8988T (cell line): ENCODE measurements at places on chromosomes 6 and 20.

GRCh38 chr6:113271437-113271836 lies 585.7 kb upstream of the MARCKS start:
- DNase-seq = no peak

- peak; percentile 55 for DNase-seq
Observed at GRCh38 chr6:8180327-8181159, 78.2 kb upstream of the EEF1E1 start.

DNA sequence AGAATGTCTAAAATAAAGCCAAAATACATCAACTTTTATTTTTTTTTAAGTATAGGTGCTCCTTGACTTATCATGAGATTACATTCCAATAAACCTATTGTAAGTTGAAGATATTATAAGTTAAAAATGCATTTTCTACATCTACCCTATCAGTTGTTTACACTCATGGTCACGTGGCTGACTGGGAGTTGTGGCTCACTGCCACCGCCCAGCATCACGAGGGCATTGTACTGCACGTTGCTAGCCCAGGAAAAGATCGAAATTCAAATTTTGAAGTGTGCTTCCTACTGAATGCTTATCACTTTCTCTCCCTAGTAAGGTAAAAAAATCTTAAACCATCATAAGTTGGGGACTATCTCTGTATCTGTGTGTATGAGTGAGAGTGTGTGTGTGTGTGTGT lies 126.6 kb upstream of the RIN2 start:
- no peak for DNase-seq

- DNase-seq = no peak
Observed at GRCh38 chr20:41769592-41770018, 151.4 kb upstream of the CHD6 start.

DNA sequence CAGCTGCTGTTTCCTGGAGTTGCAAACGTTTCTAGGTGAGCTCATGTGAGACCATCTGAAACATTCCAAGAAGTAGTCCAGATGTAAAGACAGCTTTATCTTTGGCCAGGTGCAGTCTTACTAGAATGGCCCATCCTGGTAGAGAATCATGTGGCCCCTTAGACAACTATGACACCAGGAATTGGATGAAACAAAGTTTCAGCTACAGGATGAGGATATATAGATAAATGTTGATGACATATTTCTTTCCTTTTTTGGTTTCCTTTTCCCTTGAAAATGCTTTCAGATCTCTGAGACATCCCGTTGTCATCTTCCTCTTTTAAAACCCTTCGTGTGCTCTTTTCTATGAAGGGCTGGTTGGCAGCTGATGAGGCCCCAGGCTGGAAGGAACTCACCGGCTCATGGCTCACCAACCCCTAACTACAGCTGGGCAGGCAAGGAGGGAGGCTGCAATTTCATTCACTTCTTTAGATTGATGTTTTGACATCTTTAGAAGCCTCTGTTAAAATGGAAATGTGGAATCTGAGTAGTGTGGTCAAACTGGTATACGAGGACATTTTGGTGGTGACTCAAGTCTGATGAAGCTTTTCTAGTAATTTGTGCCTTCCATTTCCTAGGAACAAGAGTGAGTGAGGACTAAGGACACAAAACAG lies 167.9 kb upstream of the TNFAIP3 start:
- no peak for DNase-seq
